ENCODE measurements at places on chromosomes 6 and 20. TPM values are rescaled to one million over a fixed set of nuclear protein-coding genes. Genes with fewer than 3 reads are reported as not detected.

NMBR gene
- total RNA-seq = 0.32 TPM

VSTM2L gene
- 1.3 TPM for total RNA-seq

DEFB132 gene
- total RNA-seq = not detected

TRIM40 gene
- total RNA-seq = not detected

APMAP gene
- 41.7 TPM for total RNA-seq

ADGRB3 gene
- 29.4 TPM for total RNA-seq

TFAP2A gene
- total RNA-seq = 1.6 TPM

CDSN gene
- not detected for total RNA-seq

VWA7 gene
- total RNA-seq = 0.42 TPM

KCNK5 gene
- 2.3 TPM for total RNA-seq

GPLD1 gene
- 4.8 TPM for total RNA-seq

KHDC3L gene
- total RNA-seq = not detected

PHACTR3 gene
- 2.7 TPM for total RNA-seq

DPM1 gene
- total RNA-seq = 56.3 TPM

MOXD1 gene
- 123 TPM for total RNA-seq

SLC18B1 gene
- 17.7 TPM for total RNA-seq

PTK7 gene
- total RNA-seq = 89.6 TPM

C20orf144 gene
- not detected for total RNA-seq

TTLL9 gene
- total RNA-seq = 0.26 TPM

BPIFB4 gene
- not detected for total RNA-seq

ZNF334 gene
- total RNA-seq = 20.5 TPM

BLTP3A gene
- total RNA-seq = 10.5 TPM

DAAM2 gene
- total RNA-seq = 21.1 TPM

CFAP206 gene
- 1.3 TPM for total RNA-seq

PBOV1 gene
- total RNA-seq = not detected

NT5DC1 gene
- total RNA-seq = 14.3 TPM

SOX12 gene
- total RNA-seq = 3.4 TPM

SYTL3 gene
- total RNA-seq = 4.9 TPM

GABRR1 gene
- total RNA-seq = not detected

IL17F gene
- not detected for total RNA-seq
